ENCODE measurements at places on chromosomes 2 and 18.

GRCh38 chr2:172978063-172978383, 97.6 kb upstream of the MAP3K20 start:
- DNase-seq: no peak

DNA sequence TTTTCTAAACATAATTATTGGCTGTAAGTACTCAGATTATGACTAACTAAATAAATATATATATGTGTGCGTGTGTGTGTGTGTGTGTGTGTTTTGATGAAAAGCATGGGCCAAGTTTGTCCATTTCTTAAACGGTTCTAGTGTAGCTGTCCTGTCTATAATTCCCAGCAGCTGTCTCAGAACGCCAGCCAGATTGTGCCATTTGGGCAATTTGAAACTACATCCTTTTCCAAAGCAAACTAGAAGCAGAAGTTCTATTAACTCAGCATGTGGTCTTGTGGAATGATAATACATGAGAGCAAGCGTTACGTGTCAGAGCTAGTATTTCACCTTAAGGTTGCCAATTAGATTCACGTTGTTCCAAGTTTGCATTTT, 1.7 kb downstream of the ARHGAP28 start:
- no peak for DNase-seq

DNA sequence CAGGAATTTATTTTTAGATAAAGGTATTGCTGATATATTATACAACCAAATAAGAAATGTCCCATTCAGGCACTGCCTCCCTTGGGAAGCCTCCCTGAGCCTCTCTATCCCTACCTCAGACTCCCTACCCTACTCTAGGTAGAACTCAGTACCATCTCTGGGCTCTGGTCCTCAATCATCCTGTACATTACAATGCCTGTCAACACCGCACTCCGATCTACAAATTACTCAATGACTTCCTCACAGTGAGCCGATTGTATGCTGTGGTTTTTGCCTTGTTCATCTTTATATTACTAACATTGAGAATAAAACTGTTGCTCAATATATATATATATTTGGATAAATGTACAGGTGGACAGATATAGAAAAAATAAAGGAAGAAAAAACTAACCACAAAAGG, 207.5 kb downstream of the STK39 start:
- no peak for DNase-seq

- no peak for DNase-seq
These were observed 71.5 kb downstream of the OSBPL6 start for GRCh38 chr2:178265851-178266250.

GRCh38 chr2:62641410-62641843, 64.1 kb upstream of the EHBP1 start:
- no peak for DNase-seq

DNA sequence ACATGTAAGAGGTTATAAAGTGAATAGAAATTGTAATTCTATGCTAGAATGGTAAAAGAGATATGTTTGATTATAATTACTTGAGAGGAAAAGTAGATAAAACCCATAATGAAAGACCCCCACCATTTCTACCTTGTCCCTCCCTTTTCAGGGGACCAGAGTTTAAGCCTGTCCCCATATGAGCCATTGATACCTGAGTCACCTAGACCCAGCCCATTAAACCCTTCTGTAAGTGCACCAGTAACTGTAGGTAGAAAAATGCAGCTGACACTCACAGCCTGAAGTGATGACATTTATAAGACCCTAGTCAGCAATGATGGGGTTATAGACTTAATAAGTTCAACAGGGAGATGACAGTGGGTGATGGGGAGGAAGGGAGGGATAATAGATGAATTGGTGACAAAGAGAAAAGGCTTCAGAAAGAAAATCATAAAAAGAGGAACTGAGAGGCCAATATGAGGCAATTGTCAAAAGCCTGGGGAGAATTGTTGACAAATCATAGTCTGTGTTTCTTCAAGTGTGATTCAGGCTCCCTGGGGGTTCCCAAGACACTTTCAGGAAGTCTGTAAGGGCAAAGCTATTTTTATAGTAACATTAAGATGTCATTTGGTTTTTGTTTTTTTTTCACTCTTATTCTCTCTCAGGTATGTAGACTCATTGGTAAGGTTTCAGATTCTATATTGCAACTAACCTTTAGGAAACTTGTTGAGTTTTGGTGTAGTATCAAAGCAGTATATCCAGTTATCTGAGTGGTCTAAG, 544.2 kb downstream of the SATB2 start:
- DNase-seq: no peak

GRCh38 chr2:28227498-28227897, 165.2 kb upstream of the FOSL2 start:
- no peak for DNase-seq

DNA sequence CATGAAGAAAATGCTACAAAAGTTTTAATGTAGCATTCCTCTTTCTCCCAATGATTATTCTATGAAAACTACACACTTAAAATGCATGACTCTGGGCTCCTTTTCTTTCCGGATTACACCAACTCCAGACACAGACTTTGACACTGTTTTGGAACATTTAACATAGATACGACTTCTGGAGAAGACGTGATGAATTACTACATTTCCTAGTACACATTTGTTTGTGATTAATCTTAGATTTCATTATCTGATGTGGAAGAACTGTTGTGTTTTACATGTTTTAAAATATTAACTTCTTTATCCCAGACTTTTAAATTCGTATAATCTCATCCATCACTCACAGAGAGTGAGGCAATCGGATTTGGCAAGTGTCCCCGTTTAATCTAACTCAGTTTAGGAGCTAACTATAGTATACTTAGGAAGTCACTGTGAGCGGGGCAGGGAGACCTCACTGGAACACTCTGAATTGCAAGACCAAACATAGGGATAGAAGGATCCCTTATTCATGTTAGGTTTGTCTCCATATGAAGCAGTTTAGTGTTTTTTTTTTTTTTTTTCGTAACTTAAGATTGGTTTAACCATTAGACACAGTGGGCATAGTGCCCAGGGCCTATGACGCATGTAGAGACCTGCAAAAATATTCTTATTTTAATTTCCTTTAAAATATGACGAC, 66.7 kb downstream of the PDE1A start:
- DNase-seq: no peak

GRCh38 chr2:45257820-45258219, 248.6 kb upstream of the SIX2 start:
- DNase-seq: no peak

DNA sequence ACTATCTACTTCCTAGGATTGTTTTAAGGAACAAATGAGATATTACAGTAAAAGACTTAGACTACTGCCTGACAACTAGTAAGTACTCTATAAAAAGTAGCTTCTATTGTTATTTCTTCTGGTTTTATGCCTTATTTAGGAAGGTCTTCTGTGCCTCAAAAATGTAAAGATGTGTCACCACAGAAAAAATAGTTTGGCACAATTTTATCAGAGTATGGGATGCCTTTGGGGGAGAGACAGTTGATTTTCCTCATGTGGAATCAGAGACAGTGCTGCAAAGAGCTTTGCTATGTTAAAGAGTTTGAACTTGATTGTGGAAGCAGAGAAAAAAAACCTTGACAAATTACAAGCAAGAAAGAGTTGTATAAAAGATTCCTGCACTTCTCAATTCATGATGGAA, 98.4 kb downstream of the EHBP1 start:
- DNase-seq: no peak

All from stimulated activated naive CD4-positive, alpha-beta T cell (primary cell).